ENCODE measurements at places on chromosomes 4 and X.
A peak's percentile ranks its signal among the peaks of the same experiment; 100 is the strongest.

GRCh38 chr4:144653781-144654545 lies 8.0 kb downstream of the HHIP start:
- no peak for DNase-seq

DNA sequence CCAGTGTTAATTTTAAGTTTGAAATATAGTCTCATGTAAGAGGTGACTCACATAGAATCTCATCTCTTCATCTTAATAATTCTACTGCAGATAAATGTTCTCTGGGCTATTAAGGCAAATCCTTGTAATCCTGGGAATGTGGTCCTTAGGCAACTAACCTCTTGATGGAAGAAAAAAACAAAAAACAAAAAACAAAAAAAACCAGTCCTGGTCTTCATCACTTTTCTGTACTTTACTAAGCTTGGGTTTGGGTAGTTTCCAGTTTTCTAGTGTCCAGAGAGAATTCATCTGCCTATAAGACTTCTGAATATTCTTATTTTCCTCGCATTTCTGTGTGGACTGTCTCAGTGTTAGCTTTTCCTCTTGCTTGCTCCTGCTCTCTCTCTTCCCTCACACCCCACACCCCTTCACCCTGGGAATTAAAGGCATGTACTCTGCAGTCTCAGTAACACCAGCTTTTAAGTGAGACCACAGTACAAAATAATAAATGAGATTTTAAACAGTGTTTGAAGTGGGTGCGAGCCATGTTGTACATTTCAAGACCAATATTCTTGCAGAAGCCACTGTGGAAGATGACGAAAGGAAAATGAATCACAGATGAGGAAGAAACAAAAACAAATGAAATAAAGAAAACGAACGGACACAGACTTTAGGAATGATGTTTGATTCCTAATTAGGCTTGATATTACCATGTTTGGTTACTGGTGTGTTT lies 51.7 kb downstream of the HAND2 start:
- peak; percentile 60 for DNase-seq

DNA sequence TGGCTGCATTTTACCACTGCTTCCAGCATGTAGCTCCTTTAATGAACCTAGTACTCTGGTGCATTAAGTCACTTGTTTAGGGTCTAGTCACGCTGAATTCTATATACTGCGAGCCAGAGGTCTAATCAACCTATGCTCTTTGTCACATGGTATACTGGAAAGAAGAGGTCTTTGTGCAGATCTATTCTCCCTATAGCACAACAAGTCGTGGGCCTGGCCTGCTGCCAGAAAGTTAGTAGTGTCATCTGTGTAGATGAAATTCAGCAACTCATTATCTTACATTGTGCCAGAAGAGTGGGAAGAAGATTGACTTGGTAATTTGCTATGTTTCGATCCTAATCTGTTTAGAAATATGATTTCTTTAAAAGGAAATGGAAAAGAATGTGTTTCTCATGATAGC lies 80.8 kb downstream of the AWAT2 start:
- no peak for DNase-seq

- peak; percentile 51 for DNase-seq
Measured at GRCh38 chrX:49930039-49930438, 7.6 kb downstream of the CLCN5 start.

GRCh38 chrX:126655061-126655460 lies 102.4 kb upstream of the DCAF12L1 start:
- DNase-seq: peak; percentile 0

GRCh38 chrX:96540111-96540631 lies 144.5 kb upstream of the DIAPH2 start:
- DNase-seq: no peak

DNA sequence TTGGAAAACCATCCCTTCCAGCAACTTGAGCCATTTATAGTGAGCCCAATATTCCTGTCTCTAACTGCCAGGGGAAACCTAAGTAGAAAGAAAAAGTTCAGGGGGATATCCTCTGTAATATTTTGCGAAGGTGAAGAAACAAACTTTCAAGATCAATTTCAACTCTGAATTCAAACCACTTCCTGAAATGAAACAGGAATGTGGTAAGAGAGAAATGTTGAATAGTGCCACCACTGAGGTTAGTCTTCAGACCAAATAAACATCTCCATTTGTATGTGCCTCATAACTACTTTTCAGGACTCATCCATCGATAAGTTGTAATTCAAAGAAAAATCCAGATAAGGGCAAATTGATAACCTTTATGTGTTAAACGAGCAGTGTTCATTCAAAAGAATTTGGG lies 128.7 kb downstream of the GABRB1 start:
- no peak for DNase-seq

- no peak for DNase-seq
Measured at GRCh38 chr4:101005659-101006058, 341.7 kb downstream of the PPP3CA start.

DNA sequence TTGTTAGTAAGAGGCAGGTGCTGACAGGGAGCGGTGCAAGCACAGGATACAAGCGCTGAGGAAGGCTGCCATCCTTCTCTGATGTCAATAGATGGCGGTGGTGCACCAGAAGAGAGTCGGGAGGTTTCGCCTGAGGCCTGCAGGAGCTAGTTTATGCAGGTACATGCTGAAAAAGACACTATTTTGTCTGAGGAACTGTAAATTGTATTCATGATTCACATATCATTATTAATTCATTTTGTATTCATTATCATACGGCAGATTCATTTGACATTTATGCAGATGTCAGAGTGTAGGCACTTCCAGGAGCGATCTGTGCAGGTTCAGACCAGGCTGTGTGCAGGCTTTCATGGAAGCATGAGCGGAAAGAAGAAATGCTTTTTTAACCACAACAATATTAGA lies 824.0 kb downstream of the STIM2 start:
- DNase-seq: peak; percentile 52

- DNase-seq: no peak
Measured at GRCh38 chr4:140793291-140793690, 37.1 kb upstream of the TBC1D9 start.

GRCh38 chr4:83759611-83760010 lies 223.7 kb downstream of the GPAT3 start:
- DNase-seq: no peak

DNA sequence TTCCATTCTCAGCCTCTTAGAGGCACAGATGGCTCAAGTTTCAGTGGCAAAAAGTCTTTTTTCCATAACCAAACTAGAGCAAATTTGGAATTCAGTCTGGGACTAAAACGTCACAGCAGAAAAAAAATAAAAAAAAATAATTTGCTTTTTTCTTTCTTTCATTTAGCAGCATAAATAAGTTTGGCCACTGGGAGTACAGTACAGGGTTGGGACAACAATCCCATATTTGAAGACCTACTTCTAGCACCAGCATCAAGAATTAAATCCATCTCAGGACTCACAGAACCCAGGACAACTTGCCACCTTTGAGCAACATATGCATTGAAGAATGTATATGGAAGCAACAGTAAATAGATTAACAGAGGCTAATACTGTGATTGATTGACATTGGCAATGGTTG lies 214.0 kb downstream of the FBXW7 start:
- no peak for DNase-seq

DNA sequence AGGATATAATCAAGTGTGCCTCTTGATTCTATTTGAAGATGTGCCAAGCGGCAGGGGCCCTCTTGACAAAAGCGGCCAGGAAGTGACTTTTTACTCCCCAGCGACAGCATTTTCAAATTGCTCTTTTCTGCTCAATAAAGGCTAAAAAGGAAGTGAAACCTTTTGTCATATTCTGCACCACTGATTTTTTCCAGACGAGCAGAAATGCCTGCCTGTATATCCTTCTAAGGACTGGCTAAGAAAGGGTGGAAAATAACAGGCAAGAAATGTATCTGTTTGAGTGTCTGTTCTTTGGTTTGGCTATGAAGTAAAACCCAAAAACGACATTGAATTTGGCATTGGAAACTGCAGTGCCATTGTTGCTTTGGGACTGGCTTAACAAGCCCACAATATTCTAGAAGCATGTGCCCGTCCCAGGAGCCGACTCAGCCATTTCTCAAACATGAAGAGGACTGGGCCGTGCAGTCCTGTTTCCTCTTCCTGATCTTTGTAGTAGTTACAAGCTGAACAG lies 25.4 kb downstream of the TMSB4X start:
- DNase-seq: no peak

- no peak for DNase-seq
Measured at GRCh38 chr4:70901607-70901983, 574 bp upstream of the MOB1B start.

GRCh38 chr4:38078590-38079421 lies 118.6 kb downstream of the PTTG2 start:
- peak; percentile 80 for DNase-seq

DNA sequence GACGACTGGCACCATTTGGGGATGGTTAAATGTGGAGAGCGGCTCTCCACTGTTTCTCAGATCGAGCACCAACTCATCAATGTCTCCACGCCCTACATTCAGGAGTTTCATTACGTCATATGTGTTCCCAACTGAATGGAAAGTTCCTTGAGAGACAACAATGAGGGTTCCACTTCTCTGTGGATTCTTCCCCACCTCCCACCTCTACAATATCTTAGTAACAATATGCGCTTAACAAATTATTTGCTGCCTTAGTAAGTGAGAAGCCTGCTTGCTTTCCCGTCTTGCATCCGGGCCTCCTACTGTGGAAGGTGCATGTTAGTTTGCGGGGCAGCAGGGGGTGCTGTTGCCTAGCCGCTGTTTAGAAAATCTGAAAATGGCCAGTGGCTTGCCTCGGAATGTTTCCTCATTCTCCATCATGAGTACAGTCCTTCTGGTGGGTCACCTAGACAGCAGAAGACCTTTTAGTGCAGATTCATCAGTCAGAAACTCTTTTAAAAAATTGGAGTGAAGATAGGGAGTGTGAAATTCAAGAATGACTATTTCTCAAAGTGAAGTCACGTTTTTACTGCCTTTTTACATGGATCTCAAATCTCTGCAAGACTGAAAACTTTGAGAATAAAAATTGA lies 55.7 kb downstream of the PHOX2B start:
- peak; percentile 57 for DNase-seq

DNA sequence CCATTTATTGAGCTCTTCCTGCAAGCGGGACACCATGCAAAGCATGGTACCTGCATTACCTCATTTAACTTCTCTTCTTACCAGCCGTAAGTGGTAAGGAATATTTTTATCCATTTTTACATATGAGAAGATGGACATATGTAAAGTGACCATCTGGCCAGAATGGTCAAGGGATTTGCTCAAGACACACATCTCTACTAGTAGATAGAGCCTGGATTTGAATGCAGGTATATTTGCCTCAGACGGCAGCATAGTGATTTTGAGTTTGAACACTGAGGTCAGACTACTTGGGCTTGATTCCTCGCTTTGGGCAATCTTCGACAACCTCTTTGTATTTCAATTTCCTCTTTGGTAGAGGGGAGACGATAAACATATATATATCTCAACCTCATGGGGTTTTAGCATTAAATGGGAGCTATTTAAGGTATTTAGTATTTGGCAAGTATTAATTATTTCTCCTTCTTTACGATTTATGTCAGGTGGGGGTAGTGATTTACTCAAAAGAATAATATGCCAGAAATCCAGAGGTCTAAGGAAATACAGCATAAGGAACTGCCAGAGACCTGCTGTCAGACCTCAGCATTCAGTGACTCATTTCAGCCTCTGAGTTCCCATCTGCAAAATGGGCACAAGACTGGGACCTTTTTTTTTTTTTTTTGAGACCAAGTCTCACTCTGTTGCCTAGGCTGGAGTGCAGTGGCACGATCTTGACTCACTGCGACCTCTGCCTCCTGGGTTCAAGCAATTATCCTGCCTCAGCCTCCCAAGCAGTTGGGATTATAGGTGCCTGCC lies 34.6 kb upstream of the CHRNA9 start:
- DNase-seq: no peak

DNA sequence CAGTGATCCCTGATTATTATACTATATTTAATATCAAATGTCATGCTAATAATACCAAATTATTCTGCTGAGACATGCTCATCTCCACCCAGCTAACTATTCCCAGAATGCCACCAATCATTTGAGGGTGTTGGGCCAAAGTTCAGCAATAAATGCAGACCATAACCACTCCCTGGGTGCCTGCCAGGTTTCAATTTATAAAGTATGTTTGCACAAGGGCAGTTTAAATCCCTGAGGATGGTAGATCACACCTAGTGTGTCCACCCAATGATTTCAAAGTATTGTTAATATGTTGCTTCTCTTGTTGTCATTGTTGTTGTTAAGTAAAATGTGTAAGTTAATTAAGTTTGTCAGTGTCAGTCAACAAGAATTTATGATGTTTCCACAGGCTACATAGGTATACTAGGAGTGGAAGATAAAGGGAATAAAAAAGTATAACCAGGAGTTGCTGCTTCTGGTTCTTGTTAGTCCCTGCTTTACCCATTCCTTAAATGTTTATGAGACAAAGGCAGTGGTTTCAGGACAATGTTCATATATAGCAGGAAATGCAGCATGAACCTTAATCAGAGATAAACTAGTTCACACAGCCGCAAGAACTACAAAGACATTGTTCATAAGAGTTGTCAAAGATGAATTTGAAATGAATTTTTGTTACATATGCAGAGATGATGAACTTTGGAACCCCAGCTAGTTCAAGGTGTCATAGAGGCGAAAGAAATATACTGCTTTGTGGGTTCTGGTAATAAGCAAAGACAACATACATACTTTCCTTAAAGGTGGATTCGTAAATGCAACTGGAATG lies 25.5 kb downstream of the HPGD start:
- DNase-seq: no peak

- peak; percentile 12 for DNase-seq
Measured at GRCh38 chr4:93373893-93374860, 454.4 kb upstream of the ATOH1 start.

- no peak for DNase-seq
Measured at GRCh38 chrX:52865343-52865998, 2.4 kb downstream of the XAGE3 start.

DNA sequence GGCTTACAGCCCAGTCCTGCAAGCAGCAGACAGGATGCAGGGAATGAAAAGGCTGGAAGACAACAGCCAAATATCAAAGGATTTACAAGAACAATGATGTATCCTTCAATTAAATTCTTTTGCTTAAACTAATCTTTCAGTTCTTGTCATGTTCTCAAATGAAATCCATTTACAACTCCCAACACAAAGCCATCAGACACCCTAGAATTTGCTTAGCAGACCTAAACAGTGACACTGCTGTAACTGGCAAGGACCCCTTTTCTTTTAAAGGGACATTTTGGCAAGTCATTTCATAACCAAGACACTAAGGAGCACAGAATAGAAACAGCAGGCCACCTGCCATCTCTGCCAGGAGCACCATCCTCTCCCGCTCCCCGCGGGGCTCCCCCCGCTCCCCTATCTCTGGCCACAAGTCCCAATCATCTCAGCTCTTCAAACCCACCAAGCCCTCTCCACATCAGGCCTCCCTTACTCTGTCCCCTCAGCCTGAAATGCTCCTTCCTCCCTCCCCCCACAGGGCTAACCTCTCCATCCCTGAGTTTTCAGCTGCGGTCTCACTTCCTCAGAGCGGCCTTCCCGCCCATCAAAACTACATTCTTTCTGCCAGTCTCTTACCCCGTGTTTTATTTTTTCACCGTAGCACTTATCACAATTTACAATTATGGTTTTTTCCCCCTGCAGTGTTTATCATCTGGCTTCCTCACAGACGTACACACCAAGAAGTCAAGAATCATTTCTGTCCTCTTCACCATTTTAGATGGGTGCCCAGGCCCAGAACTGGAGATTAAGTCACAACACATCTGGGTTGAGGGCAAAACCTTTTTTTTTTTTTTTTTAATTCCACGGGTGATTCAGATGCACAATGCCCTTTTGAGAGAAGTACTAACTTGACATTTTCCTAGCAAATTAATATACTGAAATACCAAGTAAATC lies 45.8 kb downstream of the TSPAN5 start:
- no peak for DNase-seq
